ENCODE measurements at places on chromosomes 7 and 10. TPM values are rescaled to one million over a fixed set of nuclear protein-coding genes. Genes with fewer than 3 reads are reported as not detected.

DNA sequence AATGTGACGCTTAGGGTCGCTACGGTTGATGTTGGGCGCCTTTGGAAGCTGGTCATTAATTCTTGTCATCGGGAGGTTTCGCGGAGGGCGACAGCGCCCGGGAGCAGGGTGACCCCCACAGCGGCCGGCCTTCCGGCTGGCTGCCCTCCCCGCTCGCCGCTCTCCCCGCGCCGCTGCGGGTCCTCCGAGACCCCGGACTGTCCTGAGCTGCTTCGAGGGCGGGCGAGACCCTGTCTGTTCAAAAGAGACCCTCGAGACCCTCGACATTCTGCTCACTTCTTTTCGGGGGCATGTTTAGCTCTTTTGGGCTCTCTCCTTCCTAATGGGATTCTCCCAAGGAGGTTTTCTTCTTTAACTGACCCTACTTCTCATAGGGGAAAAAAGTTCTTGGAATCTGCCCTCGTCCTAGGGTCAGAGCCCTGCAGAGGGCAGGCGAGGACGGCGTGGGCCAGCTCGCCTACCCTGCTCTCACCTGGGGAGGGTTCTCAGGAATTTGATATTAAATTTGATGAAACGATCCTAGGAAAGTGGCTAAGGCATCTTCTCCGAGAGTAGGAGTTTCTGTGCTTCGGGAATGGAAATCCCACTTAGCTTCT is 257.0 kb downstream of the OTUD1 start:
- DNase-seq: no peak

- DNase-seq: peak; percentile 90
Observed at GRCh38 chr10:79487296-79488194, 24.8 kb upstream of the EIF5AL1 start.

DNA sequence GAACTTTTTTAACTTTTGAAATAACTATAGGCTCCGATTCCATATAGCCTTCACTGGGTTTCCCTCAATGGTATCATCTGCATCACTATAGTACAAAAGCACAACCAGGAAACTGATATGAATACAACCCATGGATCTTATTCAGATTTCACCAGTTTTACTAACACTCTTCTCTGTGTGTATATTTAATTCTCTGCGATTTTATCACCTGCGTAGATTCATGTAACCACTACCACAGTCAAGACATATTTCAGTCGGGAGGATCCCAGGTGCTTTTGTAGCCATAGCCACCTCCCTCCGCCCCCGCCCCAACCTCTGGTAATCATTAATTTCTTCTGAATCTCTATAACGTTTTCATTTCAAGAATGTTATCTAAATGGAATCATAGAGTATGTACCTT is 82.8 kb upstream of the C7orf33 start:
- no peak for DNase-seq

Gene SLIT1
- not detected for total RNA-seq

DNA sequence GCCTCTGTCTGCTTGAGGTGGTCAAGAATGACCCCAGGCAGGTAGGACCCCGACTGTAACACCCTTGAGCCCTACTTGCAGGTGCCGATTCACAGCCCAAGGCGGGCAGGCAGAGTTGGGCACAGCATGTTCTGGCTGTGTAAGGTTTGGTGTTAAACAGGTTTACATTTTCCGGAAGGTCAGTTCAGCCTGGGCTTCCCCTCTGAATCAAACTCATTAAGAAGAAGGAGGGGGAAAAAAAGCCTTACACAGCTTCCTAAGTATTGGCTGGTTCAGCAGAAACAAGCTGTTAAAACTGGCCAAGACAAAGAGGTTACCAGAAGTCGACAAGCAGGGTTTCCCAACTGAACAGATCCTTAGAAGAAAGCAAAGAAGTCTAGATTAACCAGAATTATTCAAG is 132.7 kb downstream of the PRPF18 start:
- no peak for DNase-seq

- peak; percentile 77 for DNase-seq
Observed at GRCh38 chr10:95308389-95309302, 17.8 kb upstream of the PDLIM1 start.

GRCh38 chr10:111114758-111115500 is 38.1 kb downstream of the ADRA2A start:
- no peak for DNase-seq

DNA sequence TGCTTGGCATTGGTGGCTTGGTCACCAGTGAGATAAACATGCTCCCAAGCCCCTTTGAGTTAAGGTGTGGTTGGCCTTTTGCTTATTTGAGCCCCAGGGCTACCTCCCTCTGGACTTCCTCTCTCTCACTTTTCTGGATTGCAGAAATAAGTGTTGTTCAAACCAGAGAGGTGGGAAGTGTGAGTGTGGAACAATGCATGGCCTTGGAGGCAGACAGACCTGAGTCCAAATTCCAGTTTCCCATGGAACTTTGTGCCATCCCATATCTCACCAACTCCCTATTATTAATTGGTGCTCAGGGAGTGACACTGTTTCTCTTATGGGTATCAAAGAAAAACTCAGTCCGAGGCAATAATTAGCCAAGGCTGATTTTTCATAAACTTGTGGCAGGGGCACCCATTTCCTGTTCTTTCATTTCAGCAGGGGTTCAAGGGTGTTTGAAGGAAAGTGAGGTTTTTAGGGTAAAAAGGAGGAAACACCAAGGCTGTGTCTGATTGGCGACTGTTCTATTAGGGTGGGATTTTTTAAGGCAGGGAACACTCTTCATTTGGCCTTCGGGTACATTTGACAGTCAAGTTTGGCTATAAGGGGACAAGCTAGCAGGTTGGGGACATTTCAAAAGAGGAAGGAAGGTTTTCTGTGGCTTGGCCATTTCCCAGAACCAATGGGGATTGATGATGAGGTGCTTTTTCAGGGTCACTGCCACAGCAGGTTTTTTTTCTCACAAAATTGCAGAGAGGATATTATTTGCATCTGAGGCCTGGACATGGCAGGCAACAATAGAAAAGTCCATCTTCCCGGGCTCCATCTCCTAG is 148.8 kb upstream of the NPY start:
- DNase-seq: no peak

GRCh38 chr10:133359972-133360610 is 2.3 kb upstream of the FUOM start:
- no peak for DNase-seq

DNA sequence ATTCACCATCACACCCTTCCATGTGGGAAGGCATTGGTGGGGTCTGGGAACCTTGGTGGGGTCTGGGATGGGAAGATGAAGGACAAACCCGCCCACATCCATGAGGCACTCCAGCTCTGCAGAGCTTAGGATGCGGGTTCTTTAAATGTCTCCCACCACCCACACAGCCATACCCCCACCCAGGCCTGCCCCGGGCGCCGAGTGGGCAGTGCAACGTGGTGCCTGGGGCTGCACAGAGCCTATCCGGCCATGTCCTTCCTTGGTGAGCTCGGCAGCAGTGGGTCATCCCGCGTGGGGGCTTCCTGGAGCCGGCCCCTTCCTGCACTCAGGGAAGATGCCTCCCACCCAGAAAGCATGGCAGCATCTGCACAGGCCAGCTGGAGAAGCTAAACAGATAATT is 163.5 kb upstream of the TCERG1L start:
- DNase-seq: no peak

GRCh38 chr10:16713290-16713689 is 103.9 kb downstream of the RSU1 start:
- no peak for DNase-seq

GRCh38 chr10:17473228-17473950 is 19.0 kb upstream of the ST8SIA6 start:
- no peak for DNase-seq

- no peak for DNase-seq
Observed at GRCh38 chr7:39810204-39810642, 139.8 kb upstream of the CDK13 start.

Gene OR2A7
- 11.2 TPM for total RNA-seq

DNA sequence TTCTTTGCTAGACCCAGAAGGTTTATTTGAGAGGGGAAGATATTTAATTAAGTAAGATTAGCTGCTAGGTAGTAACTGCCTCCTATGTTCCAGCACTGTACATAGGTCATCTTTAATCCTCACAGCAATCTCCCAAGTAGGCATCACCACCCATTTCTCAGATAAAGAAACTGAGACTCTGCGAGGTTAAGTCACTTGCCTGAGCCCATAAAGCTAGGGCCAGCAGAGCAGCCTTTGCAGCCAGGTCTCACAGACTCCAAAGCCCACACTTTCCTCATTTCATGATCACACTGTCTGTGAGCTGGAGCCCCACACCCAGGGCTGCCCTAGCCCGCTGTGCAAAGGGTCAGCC is 20.6 kb downstream of the CALML3 start:
- DNase-seq: no peak
